LNCaP clone FGC (cell line): ENCODE measurements at places on chromosomes 7 and 10.

GRCh38 chr7:2566890-2567678 is 8.3 kb downstream of the IQCE start:
- no peak for DNase-seq

DNA sequence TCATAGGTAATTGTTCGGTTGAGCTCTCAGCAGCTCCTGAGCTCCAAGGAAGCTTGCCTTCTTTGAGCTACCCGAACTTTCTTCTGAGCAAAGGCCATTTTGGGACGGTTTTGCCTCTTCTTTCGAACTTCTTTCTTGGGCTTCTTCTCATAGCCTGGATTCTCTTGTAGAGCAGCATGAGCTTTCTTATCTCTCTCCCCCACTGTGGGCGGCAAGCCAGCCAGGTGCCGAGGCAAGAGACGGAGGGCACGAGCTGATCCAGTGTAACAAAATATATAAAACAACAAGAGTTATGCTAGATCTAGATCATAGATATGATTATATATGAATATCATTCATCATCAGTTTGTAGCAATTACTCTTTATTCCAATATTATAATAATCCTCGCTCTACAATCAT is 16.5 kb upstream of the KNDC1 start:
- no peak for DNase-seq

GRCh38 chr7:108613147-108613948 is 43.7 kb downstream of the DNAJB9 start:
- DNase-seq = peak; percentile 51

- DNase-seq = no peak
Measured at GRCh38 chr10:99329554-99330346, 594 bp downstream of the CNNM1 start.

- no peak for DNase-seq
Measured at GRCh38 chr10:1410469-1411395, 326.6 kb downstream of the ADARB2 start.

GRCh38 chr7:23956772-23957576 is 247.0 kb downstream of the STK31 start:
- DNase-seq = no peak

GRCh38 chr7:158564663-158565035 is 23.0 kb downstream of the PTPRN2 start:
- DNase-seq = no peak

DNA sequence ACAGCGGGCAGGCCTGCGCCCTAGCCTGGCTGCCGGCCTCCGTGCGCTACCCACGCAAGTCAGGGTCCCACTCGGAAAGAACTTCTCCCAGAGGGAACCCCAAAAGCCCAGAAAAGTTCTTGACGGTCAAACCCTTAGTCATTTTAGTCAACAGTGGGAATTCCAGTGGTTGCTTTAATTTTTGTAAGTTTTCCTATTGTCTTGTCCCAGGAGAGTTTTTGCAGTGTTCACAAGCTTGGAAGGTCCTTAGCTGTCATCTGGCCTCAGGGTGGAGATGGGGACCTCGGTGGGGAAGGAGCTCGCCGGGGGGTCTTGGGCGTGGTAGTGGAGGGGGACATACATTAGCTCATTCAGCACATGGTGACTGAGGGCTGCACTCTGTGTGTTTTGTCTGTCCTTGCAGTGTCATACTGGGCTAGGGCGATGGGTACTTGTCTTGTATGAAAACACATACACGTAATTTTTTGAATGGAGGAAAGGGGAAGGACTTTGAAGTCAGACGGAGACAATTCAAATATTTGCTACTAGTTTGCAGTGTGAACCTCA is 736 bp downstream of the MINDY4 start:
- no peak for DNase-seq

GRCh38 chr10:80187465-80188409 is 17.6 kb downstream of the ANXA11 start:
- no peak for DNase-seq

DNA sequence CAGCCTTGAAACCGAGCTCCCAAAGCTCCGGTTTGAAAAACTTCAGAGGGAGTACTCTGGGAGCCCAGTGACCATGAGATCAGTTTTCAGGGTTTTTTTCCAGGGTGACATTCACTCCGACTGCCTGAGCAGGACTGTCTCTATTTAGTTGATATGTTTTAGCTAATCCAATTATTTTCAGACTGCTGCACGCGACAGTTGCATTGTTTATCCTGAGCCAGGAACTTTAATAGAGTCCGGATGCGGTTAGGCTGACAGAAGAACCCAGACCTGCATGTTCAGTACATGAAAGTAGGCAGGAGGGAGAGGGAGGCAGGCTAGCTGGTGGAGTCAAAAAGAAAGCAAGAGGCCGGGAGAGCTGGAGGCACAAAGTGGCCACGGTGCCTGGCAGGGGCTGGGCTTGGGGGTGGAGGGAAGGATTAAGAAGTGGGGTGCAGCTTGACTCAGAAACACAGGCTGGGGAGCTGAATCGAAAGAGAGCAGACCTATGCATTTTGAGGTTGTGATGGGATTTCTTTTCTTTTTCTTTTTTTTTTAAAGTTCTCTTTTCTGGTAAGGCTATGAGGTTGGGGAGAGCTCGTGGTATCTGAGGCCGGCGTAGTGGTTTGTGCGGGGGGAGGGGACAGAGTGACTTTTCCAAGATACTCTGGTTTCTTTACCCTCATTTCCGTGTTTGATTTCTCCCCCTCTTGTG is 5.7 kb downstream of the GATA3 start:
- no peak for DNase-seq

DNA sequence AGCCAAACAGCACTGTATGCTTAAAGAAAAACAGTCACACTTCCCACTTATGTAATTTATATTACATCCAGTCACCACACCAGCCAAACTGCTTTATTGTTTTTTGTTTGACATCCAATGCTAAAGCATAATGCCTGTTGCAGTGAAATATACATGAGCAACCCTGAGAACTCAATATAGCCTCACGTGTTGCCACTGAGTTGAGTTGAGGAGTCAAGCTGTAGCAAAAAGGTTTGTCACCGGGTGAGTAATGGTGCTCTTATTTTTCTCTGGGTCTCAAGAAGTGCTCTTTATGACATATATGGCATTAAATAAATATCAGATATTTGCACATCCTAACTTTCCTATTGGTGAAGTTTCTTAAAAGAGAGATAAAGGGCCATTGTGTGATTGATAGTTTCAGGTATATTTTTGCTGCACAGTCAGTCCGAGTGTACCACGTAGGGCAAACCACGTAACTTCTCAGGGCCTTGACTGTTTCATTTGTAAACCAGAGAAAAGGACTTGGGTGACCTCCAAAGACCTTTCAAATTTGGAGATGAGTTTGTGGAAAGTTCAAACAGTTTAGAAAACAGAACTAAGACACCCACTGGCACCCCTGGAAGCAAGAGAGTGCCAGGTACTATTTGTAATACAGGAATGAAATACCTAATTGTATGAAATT is 168.5 kb downstream of the CFTR start:
- DNase-seq = no peak

DNA sequence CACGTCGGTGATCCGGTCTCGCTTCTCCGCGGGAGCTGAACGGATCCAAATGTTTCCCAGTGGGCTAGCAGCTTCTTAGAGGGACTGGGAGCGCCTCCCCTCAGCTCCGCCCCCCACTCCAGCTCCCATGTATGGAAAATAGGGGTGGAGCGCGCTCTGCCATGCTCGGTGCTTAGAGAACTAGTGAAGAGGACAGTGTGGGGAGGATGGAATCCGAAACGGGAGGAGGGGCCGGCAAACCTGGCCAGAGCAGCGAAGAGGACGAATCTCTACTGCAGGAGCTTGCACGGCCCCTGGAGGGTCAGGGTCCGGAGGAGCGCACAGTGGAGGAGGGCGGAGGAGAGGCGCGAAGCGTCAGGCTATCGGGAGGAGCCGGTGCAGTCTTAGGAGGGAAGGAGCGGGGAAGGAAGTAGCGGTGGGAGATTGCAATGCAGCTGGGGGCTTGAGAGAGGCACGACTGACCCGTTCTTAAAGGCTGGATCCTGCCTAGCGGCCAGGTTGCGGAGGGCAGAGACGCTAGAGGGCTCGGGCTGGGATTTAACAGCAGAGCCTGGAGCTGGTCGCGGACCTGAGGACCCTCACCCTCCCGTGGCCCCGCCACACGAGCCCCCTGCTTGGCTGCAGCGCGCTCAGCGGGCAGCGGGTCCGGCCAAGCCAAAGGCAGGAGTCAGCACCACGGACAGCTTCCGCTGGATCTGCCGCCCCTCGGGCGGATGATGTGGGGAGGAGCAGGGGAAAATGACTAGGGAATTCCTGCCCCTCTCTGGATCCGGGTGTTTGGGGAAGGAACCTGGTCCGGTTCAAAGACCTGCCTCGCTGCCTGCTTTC is at the start of gene PRLHR:
Gene PRLHR, minus strand, starts transcription at position 51 of the 828 bp plus-strand sequence. CDS start 404 bp downstream, outside the sequence.
- no peak for DNase-seq

DNA sequence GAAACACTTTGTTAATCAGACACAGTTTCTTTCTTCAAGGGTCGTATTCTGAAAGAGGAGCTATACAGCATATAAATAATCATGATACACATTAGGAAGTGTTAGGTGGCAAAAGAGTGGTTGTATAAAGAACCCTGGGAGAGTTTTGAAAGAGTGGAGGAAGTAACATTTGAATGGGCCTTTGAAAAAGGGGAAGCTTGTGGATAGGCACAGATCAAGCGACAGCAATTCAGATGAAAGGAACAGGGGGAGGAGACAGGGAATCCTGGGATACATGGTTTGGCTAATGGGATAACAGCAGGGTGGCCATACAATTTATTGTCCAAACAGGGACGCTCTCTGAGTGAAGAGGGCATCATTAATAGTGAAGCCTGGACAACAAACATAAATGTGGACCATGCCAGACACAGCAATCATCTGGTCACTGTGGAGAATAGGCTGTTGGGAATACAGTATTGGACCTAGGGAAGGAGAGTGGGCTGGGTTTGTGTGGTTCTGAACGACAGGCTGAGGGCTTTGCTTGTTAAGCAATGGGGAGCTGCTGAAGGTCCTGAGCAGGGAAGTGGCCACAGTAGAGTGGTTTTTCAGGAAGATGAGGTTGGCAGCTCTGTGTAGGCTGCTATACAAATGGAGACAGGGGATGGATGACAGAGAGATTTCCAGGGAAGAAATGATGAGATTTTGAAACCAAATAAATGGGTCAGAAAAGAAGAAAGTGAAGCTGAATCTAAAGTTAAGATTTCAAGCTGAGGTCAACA is 75.9 kb downstream of the ICA1 start:
- no peak for DNase-seq

DNA sequence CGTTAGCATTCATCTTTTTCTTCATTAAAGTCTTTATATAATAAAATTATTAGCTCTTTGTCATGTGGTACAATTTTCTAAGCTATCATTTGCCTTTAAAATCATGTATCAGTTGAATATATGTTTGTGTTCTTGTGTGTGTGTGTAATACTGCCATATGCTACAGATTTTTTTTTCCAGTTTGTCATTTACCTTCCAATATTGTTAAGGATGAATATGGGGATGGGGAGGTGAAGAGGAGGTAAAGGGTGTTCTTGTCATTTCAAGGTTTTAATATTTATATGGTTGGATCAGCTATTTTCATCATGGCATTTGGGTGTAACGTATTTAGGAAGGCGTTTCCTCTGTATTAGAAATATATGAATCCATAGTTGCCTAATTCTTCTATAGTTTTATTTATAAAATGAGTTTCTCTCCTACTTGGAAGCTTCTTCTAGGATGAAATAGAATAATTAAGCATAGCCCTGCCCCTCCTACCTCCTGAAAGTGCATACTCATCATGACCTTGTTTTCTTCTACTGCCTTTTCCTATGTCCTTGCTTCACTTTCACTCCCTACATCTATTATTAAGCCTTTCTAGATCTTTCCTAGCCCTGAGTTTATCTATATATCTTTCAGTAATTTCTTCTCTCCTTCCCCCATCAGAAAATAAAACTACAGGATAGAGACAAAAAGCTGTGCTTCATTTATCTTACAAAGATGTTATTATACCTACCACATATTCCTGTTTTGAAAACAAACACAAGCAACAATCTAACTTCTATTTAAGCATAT is 25.1 kb downstream of the RAB18 start:
- DNase-seq = no peak

DNA sequence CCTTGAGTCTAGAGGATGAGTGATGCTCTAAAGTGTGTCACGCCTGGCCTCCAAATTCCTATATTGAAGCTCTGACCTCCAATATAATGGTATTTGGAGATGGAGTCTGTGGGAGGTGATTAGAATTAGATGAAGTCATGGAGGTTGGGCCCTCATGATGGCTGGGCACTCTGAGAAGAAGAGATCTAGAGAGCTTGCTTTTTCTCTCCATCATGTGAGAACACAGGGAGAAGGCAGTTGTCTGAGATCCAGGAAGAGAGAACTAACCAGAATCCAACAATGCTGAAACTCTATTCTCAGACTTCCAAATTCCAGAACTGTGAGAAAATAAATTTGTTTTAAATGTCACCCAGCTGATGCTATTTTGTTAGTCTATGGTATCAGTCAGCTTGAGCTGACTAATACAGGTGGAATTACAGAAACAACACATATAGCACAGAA is 15.1 kb downstream of the RNF216 start:
- DNase-seq = no peak

DNA sequence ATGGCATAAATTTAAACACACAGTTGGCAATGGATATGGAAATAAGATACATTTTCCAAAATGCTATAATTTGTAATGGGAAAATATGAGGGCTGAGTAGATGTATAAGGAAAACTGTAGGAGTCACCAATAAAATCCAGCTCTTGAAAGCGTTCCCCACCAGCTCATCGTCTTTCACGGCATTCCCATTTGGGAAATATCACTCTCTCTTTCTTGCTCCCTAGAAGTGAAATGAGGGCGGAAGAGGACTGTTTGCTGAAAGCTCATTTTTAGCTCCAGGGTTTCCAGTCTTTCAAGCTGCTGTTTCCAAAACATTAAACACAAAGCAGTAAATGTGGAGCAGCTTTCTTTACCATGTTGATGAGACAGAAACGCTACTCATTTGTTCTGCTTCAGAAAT is 104.6 kb upstream of the SFMBT2 start:
- no peak for DNase-seq

DNA sequence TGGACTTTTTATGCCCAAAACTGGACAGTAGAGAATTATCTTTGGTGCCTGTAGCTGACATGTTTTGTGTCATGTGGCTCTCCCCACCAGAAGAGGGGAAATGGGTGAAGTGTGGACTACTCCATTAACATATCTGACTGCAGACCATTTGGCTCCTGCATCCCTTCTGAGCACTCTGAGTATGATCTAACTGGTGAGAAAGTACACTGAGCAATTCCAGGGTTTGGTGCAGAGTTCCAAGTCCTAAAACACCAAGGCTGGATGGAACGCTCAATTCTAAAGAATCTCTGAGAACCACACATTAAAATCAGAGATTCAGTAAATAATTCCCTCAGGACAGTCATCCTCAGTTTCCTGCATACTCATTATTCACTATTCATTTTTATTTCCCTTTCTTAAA is 22.8 kb upstream of the OSBPL3 start:
- no peak for DNase-seq
